Posterior cingulate gyrus (tissue), 11 donors: ENCODE measurements at places on chromosomes 2 and 18.
A peak's percentile ranks its signal among the peaks of the same experiment; 100 is the strongest.

GRCh38 chr2:173193925-173194324, 118.3 kb downstream of the MAP3K20 start:
- DNase-seq: no peak

DNA sequence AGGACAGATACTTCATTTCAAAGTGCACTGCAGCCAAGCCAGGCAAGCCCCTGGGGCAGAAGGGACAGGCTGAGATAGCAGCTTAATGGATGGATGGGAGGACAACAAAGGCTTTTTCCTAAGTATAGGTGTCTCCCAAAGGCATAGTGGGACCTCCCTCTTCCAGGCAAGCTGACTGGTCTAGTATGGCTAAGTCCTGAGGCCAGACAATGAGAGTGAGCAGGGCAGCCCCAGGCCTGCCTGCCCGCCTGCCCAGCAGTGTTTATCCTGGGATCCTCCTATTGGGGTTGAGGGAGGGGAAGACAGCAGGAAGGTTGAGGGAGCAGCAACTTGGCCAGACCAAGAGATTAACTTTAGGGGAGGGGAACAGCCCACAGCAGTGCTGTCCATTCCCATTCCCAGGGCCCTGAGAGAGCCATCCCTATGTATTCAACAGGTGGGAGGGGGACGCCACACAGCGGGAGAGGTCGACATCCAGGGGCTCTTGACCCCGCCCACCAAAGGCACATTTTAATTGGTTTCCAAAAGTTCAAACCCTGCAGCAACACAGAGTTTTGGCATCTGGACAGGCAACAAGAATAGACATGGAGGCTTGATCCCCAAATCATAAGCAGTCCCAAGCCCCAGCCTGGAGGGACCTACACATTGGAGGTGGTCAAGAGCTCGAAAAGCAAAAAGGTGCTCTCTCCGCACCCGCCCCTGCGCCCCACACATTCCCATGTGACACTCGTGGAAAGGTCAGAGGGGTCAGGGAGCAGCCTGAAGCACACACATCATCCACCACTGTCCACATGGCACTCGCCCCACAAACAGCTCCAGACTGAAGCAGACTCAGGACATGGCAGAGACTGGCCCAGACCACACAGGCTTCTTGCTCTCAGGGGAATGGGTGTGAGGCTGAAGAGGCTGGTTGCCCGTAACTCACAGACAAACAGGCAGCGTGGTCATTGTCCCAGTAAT, 2.9 kb upstream of the SFXN5 start:
- no peak for DNase-seq

DNA sequence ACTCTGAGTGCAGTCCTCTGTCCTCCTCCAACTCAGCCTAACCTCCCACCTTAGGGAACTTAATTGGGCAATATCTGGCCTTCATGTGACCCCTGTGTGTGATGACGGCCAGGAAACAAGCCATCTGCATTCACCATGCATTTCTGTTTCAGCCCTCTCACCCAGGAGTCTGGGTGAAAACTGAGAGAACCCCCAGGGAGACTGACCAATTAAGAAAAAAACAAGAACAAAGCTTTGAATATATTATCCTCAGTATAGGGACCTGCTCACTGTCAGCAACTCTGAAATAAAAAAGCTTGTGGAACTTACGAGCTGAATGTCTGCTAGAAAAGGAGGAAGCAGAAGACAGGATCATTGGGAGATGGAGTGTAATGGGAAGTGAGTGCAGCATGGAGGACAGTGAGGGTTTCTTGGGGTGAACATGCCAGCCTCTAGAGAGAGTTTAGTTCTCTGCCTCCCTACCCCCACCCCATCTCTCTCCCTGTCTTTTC, 9.5 kb downstream of the MAPRE2 start:
- DNase-seq: no peak

- peak; percentile 88 for DNase-seq
Observed at GRCh38 chr2:15591692-15592463, at the start of gene DDX1. Gene DDX1 (plus strand): TSS chr2:15591868. CDS start chr2:15591934, 66 bp downstream.

DNA sequence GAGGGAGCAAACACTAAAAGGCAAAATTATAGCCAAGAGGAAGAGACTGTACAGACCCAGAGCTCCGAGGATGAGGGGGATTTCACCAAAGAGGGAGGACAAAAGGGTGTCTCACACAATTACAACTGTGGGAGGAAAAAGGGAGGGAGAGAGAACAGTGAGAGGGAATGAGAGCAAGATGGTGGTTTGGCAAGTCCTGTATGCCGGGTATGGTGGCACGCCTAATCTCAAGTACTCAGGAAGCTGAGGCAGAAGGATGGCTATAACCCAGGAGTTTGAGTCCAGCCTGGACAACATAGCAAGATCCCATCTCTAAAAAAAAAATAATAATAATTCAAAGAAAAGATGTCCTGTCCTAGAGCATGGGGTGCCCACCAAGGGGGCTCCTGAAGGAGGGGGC, 34.3 kb downstream of the NPC1 start:
- no peak for DNase-seq

GRCh38 chr2:136168720-136169119, 50.8 kb upstream of the CXCR4 start:
- DNase-seq: no peak

GRCh38 chr18:12656938-12657683, 796 bp downstream of the SPIRE1 start:
- peak; percentile 27 for DNase-seq

DNA sequence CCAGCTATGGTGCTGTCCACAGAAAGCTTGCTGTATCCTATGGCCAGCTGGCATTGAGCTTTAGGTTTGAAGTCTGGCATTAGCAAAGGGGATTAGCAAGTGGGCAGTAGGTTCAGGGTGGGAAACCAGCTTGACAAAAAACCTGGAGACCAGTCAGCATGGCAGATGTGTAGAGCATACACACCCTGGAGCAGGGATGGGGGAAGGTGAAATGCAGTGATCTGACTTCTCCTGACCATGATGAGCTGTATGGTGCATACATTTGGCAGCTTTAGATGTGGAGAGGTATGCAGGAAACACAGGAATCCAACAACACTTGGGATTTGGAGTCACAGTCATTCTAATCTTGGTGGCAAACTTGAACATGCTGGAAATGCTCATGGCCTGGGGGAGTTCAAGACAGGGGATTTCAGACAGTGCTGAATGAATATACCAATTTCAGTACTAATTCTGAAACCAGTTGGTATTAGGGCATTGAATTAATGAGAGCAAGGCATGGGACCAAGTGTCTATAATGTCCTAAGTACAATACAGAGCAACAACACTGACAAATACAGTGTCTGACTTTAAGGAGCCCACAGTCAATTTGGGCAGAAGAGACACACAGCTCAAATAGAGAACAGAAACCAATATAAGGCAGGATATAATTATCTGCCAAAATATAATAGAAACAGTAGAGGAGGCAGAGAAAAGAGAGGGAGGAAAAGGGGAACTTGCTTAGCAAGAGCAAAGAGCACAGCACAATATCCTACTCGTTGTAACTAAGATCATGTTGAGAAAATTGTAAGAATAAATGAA, 11.8 kb downstream of the ARHGAP15 start:
- DNase-seq: no peak

DNA sequence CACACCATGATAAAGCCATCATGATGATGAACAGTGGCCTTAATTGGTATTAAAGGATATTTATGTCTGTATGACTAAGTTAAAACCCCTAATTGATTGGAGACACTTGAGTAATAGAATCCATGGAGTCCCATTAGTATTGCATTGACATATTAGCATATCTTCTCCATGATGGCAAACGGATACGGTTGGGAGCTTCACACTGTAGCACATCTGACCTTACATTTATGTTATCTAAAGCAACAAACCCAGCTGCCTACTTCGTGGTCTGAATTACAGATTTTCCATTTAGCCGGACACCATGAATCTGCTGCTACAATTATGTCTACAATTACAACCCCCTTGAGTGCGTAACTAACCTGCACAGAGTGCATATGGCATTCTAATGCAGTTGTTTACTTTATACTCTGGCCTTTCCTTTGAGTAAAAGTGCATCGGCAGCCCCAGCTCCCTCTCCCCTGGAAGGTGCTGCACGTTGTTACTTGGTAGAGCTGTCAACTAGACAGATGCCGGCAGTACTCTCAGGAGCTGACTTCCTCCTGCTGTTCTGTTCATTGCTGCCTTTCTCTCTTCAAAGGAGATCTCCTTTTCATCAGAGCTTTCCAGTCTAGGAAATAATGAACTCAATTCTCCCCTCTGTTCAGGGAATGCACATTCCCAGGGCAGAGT, 92.1 kb downstream of the LRRC30 start:
- DNase-seq: no peak

GRCh38 chr2:23452853-23453420, 68.0 kb downstream of the KLHL29 start:
- DNase-seq: no peak

- DNase-seq: no peak
Observed at GRCh38 chr2:146220957-146221356, 1623.9 kb upstream of the ACVR2A start.

- DNase-seq: no peak
Observed at GRCh38 chr18:62128157-62128556, 58.7 kb downstream of the PIGN start.

DNA sequence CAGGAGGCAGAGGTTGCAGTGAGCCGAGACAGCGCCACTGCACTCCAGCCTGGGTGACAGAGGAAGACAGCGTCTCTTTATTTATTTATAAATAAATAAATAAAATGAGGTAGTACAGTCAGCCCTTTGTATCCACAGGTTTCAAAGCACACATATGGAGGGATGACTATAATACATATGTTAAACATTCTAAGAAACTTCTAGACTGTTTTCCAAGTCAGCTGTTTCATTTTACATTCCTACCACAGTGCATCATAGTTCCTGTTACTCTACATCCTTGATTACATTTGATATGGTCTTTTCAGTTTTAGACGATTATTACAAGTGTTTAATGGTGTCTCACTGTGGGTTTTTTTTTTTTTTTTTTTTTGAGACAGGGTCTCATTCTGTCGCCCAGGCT, 157.6 kb downstream of the ATAD2B start:
- no peak for DNase-seq

- no peak for DNase-seq
Observed at GRCh38 chr2:180647221-180647620, 333.2 kb upstream of the UBE2E3 start.

DNA sequence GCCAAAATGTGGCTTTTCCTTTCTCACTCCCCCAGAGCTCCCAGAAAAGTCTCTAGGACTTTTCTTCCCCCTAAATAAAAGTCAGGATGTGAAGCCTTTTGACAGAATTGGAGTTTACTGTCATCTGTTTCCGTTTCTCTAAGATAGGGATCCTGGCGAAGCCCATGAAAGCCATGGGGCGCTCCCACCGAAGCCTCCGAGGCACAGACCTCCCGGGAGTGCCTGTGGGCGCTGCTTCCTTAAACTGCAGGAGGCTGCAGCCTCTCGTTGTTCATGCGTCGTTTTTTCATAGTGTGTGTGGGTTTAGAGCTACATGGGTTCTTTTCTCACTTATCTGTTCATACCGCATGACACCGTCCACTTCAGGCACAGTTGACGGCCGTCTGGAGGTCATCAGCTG, 56.8 kb downstream of the ASAP2 start:
- no peak for DNase-seq

DNA sequence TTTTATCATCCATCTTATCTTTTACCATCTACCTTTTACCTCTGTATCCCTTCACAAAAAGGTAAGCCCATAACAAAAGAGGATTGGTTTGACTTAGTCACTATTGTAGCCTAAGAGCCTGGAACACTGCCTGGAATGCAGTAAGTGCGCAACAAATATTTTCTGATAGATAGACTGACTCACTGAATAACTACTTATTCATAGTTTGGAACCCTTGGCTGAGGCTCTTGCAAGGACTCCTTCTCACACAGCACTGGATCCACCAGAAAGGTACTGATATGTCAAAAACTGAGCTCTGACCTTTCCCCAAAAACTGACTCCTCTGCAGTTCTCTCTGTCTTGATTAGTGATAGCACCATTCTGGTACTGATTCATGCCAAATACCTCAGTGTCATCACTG, 426.7 kb downstream of the SETBP1 start:
- no peak for DNase-seq

GRCh38 chr18:58687871-58688308, 16.6 kb downstream of the MALT1 start:
- DNase-seq: no peak

- DNase-seq: peak; percentile 38
Observed at GRCh38 chr2:44705876-44706480, 235.5 kb upstream of the SIX3 start.

DNA sequence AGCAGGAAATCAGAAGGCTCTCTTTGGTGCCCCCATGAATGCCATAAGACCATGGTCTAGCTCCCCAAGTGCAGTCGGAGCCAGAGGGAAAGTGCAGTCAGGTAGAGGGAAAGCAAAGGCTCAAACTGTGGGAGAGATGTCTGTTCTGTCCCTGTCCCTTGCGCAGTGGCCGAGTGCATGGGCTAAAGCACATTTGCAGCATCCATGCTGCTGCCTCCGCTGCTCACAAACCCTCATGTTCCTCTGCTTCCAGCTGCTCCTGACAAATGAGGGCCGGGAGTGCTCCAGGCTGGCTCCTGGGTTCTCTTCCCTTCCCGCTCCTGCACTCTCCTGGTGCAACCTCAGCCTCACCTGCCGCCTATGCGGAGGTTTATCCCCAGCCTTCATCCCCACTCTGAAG, 34.2 kb downstream of the SCTR start:
- no peak for DNase-seq

- DNase-seq: no peak
Observed at GRCh38 chr2:65626831-65627230, 194.4 kb upstream of the SPRED2 start.

- no peak for DNase-seq
Observed at GRCh38 chr18:13660510-13660909, 65.8 kb downstream of the FAM210A start.

GRCh38 chr2:25664965-25665307, 8.4 kb downstream of the DTNB start:
- DNase-seq: no peak

DNA sequence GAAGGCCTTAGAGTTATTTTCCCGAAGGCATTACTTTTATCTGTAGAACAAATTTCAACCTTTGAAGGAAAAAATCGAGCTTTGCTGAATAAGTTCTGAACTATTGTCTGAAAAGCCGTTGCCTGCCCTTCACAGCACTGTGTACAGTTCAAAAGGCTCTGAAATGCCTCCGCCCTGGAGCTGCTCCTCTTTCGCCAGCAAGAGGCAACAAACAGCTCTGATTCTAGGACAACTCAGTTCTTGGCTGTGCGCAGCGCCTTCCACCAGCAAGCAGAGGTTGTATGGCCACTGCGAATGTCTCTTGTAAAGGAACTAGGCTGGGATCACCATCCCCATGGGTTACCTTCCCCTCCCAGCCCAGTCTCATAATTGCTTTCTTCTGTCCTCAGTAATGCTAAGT, 308.5 kb downstream of the GBX2 start:
- no peak for DNase-seq
